Activated B cell treated with CpG ODN at 0.5 μM for 24 hours (primary cell): ENCODE measurements at places on chromosomes 1 and 21. TPM values are rescaled to one million over a fixed set of nuclear protein-coding genes. Genes with fewer than 3 reads are reported as not detected.
A peak's percentile ranks its signal among the peaks of the same experiment; 100 is the strongest.

Gene EPHB2
- 0.13 and 0.37 TPM in 2 replicates for total RNA-seq

GRCh38 chr21:37257967-37258877 is 8.9 kb downstream of the VPS26C start:
- DNase-seq = peak; percentile 63

DNA sequence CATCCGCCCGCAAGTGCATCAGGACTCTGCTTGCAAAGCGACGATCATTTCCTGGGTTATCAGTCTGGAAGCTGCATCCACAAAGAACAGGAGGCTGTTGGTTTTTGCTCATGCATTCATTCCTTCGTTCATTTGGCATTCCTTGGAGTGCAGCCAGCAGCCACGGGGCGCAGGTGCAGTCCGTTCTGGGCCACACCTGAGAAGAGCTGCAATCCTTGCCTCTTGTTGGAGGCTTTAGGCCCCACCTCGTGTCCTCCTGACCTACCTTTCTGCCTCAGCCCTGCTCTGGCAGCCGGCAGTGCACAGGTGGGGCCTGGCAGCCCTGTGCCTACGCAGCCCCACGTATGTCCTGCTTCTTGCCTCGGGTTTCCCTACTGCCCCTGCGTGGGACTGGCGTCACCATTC is 19.6 kb upstream of the C2CD2 start:
- DNase-seq = no peak

Gene KRTAP19-1
- not detected in 2 replicates for total RNA-seq

DNA sequence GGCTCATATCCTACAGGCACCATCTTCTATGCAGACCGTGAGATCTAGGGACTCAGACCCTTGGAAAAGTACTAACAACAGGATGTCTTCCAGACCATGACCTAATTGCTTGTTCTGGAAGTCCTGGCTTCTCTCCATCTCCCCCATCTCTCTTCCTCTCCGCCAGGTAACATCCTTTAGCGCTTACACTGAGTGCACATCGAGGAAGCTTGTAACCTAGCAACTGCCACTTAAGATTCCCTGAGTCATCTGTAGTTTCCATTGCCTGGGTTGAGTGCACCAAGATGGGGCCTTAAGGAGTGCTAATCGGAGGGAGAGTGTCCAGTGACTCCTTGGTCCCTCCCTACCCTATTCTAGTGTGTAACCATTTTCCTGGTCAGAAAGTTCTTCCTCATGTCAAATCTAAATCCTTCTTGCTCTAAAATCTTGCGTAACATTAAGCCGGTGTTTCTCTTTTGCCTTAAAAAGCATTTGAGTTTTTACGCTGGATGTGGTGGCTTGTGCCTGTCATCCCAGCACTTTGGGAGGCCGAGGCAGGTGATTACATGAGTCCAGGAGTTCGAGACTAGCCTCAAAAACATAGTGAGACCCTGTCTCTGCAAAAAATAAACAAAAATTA is 9.7 kb downstream of the KLHDC8A start:
- no peak for DNase-seq

Gene BTBD8
- 0.46 and 0.51 TPM in 2 replicates for total RNA-seq
